ENCODE measurements at places on chromosomes 16 and 17.

- DNase-seq: no peak
These were observed 671.2 kb downstream of the CDH8 start for GRCh38 chr16:61364990-61365389.

GRCh38 chr17:28807925-28808634 is 34.5 kb downstream of the FAM222B start:
- DNase-seq: no peak

GRCh38 chr17:13038931-13039665 is 21.3 kb upstream of the ELAC2 start:
- no peak for DNase-seq

DNA sequence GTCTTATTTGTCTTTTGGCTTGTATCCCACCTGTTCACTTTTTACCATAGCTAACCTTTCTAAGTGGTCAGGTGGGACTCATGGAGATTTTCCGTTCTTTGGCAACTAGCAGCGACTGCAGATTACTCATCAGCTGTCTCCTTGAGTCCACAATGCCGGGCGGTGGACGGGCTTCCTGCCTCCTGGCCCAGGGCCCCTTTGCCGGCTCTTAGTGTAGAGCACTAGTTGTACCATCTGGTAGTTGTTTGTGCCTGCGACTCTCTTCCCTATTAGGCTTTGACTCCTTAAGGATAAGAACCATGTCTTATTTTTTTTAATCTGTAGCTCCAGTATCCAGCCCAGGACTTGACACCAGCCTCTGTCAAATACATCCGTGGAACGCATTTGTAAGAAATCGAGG is 399.9 kb downstream of the WWOX start:
- DNase-seq: no peak

DNA sequence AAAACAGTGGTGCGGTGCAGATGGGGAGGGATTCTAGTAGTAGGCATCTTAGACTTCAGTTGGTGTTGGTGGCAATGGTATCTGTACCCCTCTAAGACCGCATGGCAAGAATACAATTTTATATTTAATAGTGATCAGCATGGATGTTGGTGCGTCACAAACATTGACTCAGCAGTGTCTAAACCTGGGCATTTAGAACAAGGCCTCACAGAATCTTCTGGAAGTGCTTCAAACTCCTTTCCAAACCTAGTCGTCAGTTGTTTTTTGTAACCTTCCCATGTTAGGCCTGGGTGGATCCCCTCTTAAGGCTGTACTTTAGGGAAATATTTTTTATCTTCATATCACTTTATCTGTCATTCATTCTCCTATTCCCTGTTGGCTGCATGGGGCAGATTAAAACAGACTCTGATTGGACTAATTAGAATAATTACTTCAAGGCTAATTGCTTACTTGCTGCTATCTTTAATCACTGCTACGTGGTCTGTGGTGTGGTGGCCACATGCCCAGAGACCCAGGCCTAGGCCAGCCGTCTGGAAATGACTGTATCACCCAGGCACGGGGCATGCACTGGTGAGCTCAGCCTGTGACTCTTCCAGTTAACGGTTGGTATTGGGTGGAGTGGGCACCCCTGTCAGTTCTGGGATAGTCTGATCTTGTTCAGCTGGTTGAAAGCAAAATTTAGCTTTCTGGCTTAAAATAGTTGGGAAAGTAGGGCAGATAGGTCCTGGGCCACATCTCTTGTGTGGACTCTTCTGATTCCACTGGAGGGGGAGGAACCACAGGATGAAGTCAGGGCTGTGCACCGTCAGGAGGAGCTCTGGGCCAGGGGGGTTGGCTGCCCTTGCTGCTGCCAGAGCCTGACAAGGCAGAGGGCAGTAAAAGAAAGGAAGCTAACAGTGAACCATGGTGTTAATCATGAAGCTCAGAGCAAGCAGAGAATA is 4.5 kb downstream of the ALKBH5 start:
- DNase-seq: no peak

GRCh38 chr16:56068816-56069215 is 122.5 kb upstream of the GNAO1 start:
- DNase-seq: no peak

GRCh38 chr17:73647772-73648542 is 3.7 kb upstream of the SDK2 start:
- DNase-seq: no peak

DNA sequence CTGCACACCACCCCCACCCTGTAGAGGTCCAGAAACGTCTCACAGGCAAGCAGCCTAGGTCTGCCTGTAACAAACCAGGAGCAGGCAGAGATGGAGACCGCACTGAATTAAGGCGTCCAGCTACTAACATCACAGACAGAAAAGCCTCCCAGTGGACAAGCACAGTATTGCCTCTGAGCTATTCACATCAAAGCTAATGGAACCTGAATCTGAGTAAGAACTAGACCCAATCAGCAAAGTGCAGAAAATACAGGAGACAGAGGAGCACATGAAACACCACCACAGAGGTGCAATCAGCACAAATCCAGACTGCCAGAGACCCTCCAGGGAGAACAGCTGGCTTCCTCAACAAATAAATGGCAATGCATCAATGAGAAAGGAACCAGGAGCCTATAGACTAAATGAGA is 22.2 kb upstream of the PEMT start:
- no peak for DNase-seq

DNA sequence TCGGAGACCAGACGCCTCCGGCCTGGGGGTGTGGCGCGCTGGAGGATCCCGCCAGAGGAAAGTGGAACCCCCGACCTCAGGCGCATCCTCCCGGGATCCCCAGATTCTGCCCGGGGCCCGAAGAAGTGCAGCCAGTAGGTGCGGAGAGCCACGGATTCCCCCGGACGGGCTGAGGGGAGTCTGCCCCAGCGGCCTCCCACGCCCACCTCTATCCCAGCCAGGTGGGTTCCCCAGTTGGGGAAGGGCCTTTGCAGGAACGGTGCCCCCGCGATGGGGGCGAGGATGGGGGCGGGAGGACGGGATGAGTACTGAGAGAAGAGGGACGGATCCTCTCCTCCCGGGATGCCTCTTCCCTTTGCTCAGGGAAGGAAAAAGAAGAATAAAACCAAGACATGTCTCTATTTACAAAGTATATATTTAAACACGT is 5.1 kb downstream of the CBX8 start:
- no peak for DNase-seq

DNA sequence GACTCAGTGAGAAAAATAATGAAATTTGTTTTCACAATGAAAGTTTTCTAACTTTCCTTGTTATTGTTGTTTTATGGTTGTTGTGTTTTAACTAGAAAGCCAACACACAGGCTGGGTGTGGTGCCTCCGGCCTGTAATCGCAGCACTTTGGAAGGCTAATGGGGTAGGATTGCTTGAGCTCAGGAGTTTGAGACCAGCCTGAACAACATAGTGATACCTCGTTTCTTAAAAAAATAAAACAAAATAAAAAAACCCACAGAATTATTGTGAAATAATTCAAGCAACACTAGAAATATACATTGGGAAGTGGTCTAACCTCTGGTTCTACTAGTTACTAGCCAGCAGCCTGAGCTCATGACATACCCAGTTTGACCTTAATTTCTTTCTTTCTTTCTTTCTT is 630 bp downstream of the MILR1 start:
- no peak for DNase-seq

- no peak for DNase-seq
These were observed 168.8 kb upstream of the CHMP6 start for GRCh38 chr17:80822700-80823410.

DNA sequence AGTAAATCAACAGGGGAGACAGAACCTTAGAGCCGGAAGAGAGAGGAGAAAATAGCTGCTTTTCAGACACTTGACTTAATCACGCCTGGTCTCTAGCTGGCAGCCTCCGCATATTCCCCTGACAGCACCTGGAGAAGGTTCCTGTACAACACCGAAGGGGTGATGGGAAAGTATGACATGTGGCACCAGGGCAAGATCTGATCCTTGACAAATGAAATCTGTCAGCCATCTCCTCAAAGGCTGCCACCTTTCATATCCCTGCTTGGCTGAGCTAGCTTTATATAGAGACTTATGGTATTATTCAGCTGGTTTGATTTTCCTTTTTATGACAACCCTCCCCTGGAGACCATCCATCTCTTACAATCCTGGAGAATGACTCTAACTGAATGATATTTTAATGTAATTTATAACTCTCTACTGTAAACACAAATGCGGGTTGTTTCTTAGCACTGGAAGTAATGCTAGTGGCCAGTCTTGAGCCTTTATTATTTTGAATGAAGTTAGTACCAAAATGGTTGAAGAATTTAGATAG is 1205.3 kb upstream of the CDH8 start:
- DNase-seq: no peak

DNA sequence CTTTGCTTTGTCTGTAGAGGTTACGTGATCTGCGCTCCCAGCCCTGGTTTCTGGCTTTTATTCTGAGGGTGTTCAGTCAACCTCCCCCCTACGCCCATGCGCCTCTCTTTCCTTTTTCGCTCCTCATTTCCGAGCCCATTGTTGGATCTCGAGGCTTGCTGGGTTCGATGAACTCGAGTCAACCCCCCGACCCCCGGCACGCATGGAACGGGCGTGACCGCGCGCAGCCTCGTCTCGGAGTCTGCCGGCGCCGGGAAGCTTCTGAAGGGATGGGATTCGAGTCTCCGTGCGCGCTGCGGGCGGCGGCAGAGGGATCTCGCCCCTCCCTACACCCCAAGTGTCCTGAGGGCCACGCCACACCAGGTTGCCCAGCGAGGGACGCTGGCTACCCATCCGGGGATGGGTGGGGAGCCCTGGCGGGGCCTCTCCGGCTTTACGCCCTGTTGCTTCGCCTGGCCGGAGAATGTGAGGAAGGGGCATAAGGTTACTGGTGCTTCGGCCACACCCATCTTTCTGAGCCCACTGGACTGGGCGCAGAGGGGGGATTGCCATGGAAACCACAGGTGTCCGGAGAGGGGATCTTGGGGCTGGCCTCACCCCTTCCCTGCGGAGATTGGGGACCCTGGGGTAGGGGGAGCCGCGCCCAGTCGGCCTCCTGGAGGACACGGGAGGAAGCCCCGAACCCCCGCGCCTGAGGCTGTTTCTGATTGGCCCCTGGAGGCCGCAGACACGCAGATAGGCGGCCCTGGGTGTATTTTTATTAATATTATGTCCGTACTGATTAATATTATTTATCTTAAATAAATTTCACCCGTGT is 1.8 kb downstream of the MAPT start:
- DNase-seq: no peak

DNA sequence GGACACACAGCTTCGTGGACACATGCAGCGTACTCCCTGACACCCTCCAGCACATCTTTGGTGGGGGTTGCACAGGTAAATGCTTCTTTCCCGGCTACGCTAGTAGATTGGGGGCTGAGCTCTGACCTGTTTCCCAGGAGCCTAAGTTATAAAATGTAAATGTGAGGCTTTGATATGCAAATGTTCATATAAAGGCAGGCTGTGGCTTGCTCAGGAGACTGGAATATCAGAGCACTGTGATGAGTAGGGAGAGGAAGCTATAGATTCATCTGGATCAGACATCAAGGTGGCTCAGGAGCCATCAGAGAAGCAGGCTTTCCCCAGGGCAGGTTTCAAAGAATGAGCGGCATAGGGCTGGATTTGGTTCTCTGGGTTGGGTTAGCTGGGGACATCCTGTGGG is 3.4 kb upstream of the ETV4 start:
- DNase-seq: no peak

GRCh38 chr17:35390663-35391062 is 17.2 kb upstream of the SLFN11 start:
- no peak for DNase-seq

DNA sequence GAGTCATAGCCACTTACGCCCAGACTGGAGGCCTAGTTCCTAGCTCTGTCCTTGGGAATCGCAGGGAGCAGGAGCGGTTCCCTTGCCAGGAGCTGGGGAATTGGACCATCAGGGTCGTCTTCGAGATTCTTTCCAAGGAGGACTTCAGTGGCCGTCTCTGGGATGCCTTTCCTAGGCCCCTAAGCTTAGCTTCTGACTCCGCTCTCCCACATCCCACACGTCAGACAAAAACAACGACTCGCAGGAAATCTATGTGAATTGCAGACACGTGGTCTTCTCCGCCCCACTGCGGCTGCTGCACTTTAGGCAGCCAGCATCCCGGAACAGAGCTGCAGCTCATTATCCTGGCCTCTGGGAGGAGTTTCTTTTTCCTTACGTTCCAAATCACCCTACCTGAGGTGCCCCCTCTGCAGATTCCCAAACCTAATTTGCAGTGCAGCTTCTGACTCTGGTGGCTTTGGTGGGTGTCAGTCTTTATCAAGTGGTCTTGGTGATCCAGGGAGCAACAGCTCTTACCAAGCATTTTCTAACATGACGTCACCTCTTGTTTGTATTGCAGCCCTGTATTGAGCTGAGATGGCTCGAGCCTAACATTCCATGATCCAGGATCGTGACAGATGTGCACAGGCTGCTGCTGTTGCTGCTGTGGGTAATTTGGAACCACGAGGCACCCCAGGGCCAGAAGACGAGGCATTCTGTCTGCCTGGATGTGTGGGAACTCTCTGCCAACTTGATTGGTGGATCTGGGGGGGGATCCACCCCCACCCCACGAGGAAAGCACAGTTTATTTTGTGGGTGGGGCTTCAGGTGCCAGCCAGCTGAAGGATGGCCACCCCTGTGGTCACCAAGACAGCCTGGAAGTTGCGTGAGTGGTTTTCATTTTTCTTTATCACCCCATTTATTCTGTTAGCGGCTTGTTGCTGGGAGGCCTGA is 1.1 kb downstream of the KATNB1 start:
- DNase-seq: no peak

- DNase-seq: no peak
These were observed 273.9 kb downstream of the HAPSTR1 start for GRCh38 chr16:9365370-9365728.

DNA sequence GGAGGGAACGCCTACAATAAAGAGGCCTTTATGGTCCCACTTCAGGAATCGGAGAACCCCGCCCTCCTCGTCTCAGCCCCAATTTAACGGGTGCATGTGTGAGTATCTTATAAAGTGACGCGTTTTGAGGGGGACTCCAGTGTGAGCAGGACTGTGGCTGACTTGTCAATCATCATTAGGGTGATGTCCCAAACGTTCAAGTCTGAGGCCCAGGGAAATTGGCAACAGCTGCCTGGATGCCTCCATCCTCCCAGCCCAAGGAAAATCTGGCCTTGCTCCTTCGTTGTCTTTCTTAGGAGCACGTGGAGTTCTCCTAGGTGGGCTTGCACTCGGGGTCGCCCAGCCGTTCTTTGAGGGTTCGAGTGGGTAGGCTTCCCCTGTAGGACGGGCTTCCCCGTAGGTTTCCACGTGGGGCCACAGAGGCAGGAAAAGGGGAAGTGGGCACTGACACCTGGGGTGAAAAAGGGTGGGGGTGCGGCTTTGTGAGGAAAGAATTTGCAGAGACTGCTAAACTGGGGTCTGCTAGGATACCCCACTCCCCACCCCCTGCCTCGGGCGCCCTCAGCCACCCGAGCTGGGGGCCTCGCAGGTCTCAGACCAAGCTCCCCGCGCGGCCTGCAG is 561 bp upstream of the HERPUD1 start:
- DNase-seq: no peak

GRCh38 chr16:56823081-56823733 is 41.8 kb upstream of the SLC12A3 start:
- DNase-seq: no peak

DNA sequence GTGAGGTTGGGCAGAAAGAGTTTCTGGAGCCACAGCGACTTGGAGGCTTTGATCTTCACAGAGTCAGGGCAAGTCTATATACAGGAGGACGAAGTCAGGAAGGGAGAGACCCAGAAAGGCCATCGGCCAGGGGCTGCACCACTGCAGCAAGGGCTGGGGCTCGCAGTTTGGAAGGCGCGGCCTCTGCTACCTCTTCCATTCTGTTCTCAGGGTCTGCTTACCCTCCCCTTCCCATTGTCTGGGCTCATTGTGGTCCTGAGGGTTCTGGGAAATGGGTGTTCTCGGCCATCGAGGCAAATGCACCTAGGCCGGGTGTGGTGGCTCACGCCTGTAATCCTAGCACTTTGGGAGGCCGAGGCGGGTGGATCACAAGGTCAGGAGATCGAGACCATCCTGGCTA is 16.0 kb downstream of the ST6GALNAC1 start:
- no peak for DNase-seq

- DNase-seq: no peak
These were observed 27.8 kb upstream of the MEAK7 start for GRCh38 chr16:84532291-84532724.

Data from GM12864 (cell line).